Foreskin melanocyte (primary cell): ENCODE measurements at places on chromosomes 2 and 18.

DNA sequence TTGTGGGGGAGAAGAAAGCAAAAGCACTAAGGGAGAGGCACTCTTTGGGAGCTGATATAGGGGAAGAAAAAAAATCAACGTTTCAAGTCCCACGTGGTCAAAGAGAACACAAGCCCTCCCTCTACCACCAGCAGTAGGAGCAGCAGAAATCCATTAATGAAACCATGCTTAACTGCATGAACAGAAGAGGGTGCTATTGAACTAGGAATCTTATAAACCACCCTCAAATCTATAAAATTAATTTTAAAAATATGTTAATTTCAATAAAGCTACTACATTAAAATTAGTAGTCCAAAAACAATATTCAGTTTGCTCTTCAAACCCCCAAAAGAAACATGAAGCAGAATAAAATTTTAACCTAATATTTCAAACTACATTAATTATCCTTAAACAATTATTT lies 147.8 kb downstream of the TMEM18 start:
- no peak for DNase-seq

DNA sequence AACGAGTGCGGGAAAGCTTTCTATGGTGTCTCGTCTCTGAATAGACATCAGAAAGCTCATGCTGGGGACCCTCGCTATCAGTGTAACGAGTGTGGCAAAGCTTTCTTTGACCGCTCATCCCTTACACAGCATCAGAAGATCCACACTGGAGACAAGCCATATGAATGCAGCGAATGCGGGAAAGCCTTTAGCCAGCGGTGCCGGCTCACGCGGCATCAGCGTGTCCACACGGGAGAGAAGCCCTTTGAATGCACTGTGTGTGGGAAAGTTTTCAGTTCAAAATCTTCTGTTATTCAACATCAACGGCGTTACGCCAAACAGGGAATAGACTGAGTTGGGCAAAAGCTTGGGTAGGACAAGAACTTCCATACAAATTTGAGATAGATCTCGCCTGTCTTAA lies 16.2 kb downstream of the ZNF2 start:
- DNase-seq, result no peak

DNA sequence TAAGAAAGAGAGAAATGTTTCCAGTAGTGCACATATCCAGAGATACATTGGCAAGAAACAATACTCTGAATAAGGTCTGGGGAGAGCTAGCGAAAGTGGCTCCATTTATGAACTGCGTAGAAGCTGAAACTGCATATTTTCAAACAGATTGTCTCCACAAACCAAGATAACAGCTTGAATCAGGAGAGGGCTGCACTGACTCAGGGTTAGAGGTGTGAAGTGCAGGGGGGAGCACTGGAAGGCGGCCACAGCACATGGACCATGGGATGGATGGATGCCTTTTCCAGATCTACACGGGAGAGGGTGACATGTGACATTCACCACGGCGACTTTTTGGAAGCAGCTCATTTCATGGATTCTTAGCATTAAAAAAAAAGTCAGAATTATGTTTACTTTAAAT lies 729.4 kb downstream of the RNF144A start:
- no peak for DNase-seq

DNA sequence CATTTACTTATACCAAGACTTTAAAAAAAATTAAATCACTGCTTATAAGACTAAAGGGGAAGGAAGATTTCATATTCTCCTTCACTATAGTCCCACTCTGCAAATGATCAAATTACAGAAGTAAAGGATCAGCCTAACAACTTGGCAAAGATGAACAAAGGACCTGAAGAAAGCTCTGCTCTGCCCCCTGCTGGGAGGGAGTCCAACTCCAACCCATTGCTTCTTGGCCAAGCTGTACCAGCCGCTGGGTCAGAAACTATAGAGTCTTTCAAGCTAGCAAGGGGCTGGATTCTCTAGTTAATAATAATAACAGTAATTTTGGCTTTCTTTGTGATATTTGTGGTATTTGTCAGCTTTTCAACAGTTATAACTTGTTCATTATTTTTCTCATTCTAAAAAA lies 927.0 kb upstream of the CRIM1 start:
- DNase-seq, result peak; percentile 25
